Activated CD4-positive, alpha-beta memory T cell treated with anti-CD3 and anti-CD28 coated beads, Interleukin-2, amount 10 ng/mL, durations not matched to agents 7 days and 5 days (primary cell): ENCODE measurements at places on chromosomes 6 and 20. TPM values are rescaled to one million over a fixed set of nuclear protein-coding genes. Genes with fewer than 3 reads are reported as not detected.

RAD21L1 gene
- not detected for total RNA-seq

- no peak overlapping the region for H3K27ac ChIP-seq
- no peaks in the 10 kb centered on the region for H3K4me1 ChIP-seq
- DNase-seq, result no peak
- peaks cover 39% of the 10 kb centered on the region for H3K27me3 ChIP-seq
- H3K4me3 ChIP-seq, result no peak overlapping the region
- H3K36me3 ChIP-seq, result no peaks in the 10 kb centered on the region
Observed at GRCh38 chr20:23042270-23042669, 7.2 kb downstream of the SSTR4 start.

GRCh38 chr6:132298344-132298949 lies 102.8 kb downstream of the MOXD1 start:
- no peaks in the 10 kb centered on the region for H3K4me1 ChIP-seq
- H3K27me3 ChIP-seq, result peaks cover 24% of the 10 kb centered on the region
- H3K4me3 ChIP-seq, result no peak overlapping the region

DNA sequence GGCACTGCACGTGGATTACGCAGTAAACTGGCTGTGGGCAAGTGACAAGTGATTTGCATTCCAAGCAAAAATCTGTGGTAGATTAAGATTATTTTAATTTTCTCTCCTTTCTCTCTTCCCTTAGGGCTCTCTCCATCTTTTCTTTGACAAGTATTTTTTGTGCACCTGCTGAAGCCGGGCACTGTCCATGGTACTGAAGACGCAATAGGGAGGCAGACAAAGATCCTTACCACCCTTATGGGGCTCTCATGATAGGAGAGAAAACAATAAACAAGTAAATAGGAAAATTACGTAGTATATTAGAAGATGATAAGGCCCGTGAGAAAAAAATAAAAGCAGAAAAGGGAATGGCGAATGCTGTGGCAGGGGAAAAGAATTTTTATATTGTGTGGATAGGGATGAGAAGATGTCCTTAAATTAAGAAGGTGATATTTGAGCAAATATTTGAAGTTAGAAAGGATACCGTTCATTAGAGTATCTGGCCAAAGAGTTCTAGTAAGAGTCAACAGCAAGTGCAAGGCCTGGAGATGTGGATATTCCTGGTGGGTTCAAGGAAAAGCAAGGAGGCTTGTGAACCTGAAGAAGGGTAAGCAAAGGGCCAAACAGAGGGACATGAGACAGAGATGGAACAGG lies 146.0 kb downstream of the LAMP5 start:
- peak; percentile 17 for DNase-seq
- H3K36me3 ChIP-seq, result no peaks in the 10 kb centered on the region
- H3K27ac ChIP-seq, result no peak overlapping the region
- no peaks in the 10 kb centered on the region for H3K4me1 ChIP-seq

DNA sequence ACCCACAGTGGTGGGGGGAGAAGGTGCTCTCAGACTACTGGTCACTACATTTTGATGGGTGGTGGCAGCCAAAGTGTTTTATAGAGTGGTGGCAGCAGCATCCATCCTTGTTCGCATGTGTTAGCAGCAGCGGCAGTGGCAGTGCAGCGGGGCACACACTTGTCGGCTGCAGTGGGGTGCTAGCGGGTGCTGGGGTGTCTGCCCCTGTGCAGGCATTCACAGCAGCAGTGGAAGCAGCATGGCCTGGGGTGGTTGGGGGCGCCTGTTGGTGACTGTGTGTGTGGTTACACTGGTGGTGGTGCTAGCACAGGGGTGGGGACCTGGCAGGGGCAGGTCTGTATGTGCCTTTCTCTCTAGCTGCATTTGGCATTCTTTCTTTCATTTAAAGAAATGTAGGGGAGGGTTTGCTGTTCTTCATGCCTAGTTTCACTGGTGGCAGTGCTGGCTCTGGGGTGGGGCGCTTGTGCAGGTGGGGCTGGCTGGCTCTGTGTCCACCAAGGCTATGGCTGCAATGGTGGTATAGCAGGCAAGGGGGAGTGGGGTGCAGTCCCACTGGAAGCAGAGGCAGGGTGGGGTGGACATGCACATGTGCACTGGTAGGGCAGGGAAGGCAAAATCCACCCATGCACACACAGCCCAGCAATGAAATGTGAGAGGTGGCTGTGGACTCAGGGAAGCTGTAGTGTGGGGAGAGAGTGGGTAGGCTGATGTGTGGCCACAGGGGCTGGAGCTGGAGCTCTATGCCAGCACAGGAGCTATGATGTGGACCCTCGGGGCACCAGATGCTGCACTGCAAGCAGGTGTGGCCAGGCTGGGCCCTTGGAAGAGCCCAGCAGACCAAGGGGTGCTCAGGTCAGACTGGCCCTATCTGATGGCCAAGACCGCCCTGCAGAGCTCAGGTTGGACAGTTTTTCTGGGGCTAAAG lies 173.3 kb downstream of the PRDM13 start:
- H3K36me3 ChIP-seq, result no peaks in the 10 kb centered on the region
- no peaks in the 10 kb centered on the region for H3K4me1 ChIP-seq
- H3K27me3 ChIP-seq, result peaks cover 34% of the 10 kb centered on the region
- no peak for DNase-seq

GMPR gene
- 3.4 TPM for total RNA-seq

DNA sequence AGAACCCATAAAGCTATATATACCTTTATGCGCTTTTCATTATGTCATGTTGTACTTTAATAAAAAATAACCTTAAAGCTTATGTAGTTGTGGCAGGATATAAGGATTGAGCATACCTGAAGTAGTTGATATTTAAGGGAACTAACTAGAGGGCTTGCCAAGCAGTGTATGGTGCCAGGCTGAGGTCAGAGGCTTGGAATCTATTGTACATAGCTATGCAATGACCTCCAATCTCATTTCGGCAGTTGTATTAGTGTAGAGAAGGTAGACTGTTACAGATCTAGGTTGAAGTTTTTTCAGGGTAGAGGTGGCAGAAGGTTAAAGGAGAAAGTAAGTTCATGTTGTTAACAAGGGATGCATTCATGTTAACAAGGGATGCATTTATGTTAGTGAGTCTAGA lies 397.7 kb upstream of the HS3ST5 start:
- no peak overlapping the region for H3K27ac ChIP-seq
- no peak overlapping the region for H3K4me3 ChIP-seq
- no peaks in the 10 kb centered on the region for H3K27me3 ChIP-seq
- H3K36me3 ChIP-seq, result no peaks in the 10 kb centered on the region

DNA sequence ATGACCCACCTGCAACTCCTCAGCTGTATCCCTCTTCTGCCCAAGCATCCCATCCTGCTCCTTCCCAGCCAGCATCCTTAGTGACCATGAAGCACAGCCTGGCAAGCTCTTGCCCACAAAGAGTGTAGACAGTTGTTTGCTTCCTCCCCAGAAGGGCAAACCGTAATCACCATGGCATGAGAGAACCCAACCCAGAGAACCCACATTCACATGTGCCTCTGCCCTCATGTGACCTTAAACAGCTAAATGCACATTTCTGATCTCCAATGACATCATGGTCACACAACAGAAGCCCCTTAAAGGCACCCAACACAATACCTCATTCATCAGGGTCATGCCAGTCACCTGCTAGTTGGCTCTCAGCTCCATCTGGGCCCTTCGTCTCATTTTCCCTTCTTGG lies 162.8 kb upstream of the CDYL start:
- H3K36me3 ChIP-seq, result no peaks in the 10 kb centered on the region
- no peak overlapping the region for H3K27ac ChIP-seq
- DNase-seq, result no peak
- no peaks in the 10 kb centered on the region for H3K4me1 ChIP-seq
- no peak overlapping the region for H3K4me3 ChIP-seq
- peaks cover 2% of the 10 kb centered on the region for H3K27me3 ChIP-seq

DNA sequence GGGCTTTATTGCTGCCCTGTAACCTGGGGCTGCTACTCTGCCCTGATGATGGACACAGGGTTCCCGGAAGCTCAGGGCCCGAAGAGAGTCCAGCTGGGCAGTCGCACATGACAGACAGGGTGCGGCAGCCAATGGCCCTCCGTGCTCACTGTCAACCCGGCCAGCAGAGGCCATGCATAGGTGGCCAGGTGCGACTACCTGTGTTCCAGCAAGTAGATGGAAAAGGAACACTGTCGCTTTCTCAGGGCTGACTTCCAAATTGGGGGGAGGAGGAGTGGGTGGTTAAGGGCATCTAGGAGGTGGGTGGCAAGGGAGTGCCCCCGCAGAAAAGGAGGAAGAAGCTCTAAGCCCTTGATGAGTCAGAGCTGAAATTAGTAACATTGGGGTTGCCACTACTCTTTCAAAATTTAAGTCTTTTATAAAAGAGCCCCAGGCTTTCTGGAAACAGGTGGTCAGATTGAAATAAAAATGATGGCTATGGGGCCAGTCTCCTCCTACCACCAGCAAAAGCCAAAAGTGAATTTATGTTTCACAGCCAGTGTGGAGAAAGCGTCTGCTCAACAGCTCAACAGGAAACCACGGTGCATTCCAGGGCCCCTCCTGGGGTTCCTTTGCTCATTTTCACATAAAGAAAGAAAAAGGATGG lies 2.3 kb upstream of the RAMACL start:
- H3K27me3 ChIP-seq, result no peaks in the 10 kb centered on the region
- DNase-seq, result no peak
- no peaks in the 10 kb centered on the region for H3K36me3 ChIP-seq

GRCh38 chr20:63641792-63642523 lies 11.3 kb downstream of the STMN3 start:
- peak overlapping the region; percentile 71 for H3K27ac ChIP-seq
- H3K4me3 ChIP-seq, result peak overlapping the region; percentile 69
- H3K27me3 ChIP-seq, result peaks cover 3% of the 10 kb centered on the region
- peaks cover 31% of the 10 kb centered on the region for H3K4me1 ChIP-seq

GRCh38 chr6:111550195-111550594 lies 55.5 kb downstream of the TRAF3IP2 start:
- H3K4me3 ChIP-seq, result no peak overlapping the region
- H3K27me3 ChIP-seq, result no peaks in the 10 kb centered on the region
- no peaks in the 10 kb centered on the region for H3K4me1 ChIP-seq
- DNase-seq, result no peak

SULF2 gene
- total RNA-seq, result 0.71 TPM

DNA sequence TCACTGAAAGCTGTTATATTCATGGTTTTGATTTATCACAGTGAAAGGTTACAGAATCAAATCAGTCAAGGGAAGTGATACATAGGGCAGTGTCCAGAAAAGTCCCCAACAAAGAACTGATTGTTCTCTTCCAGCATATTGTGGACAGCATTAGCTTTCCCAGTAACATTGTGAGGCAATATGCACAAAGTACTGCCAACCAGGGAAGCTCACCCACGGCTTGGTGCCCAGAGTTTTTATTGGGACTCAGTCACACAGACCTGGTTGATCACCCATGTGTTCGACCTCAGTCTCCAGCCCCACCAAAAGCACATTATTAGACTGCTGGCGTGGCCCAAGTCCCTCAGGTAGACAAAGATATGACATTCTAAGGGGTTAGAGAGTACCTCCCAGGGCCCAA lies 76.0 kb downstream of the LCA5 start:
- H3K27me3 ChIP-seq, result peaks cover 3% of the 10 kb centered on the region
- no peak overlapping the region for H3K27ac ChIP-seq
- no peaks in the 10 kb centered on the region for H3K4me1 ChIP-seq
- no peaks in the 10 kb centered on the region for H3K36me3 ChIP-seq

TFAP2C gene
- not detected for total RNA-seq
